GM04503 (cell line): ENCODE measurements at places on chromosomes 4 and X.

GRCh38 chr4:11189756-11190155 is 238.9 kb downstream of the HS3ST1 start:
- no peak for DNase-seq

- DNase-seq = no peak
Observed at GRCh38 chr4:337932-338758, 531 bp downstream of the ZNF141 start.

DNA sequence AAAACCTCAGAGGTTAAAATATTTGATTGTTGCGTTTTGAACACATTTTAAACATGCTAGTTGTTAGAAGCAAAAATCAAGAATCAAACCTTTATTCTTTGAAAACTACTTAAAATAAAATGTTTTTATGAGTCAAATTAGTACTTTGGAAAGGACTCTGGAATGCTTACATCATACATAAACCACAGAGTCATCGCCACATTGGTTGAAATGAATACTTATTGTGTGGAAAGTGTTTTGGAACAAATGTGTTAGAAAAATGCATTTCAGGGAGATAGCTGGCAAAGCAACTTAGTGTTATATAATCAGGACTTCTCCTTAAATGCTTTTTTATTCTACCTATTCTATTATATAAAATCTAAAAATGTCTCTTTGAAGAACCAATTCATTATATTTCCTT is 49.4 kb upstream of the CAMK2D start:
- peak; percentile 54 for DNase-seq

- DNase-seq = no peak
Observed at GRCh38 chr4:7289589-7289988, 97.3 kb downstream of the SORCS2 start.

DNA sequence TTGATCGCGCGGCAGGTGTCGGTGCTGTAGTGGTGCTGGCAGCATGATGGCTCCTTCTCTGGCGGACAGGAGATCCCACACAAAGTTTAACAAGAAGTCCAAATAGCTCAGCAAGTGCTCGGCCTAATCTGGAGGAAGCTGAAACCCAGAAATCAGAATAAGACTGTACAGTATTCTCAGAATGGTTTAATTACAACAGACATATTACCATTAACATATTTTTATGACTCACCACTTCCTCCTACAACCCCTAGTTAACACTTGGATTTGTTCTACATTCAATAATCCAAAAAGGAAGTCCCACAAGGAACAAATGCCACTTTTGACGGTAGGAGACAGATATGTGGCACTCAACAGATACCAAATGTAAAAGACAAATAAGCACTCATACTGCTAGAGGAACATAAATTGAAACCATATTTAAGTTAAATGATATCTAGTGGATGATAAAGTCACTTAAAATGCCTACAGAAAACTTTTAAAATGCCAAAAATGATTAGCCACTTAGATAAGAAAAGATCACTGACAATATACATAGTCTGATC is 91.2 kb downstream of the HUWE1 start:
- no peak for DNase-seq

- no peak for DNase-seq
Observed at GRCh38 chrX:28659269-28659668, 72.0 kb downstream of the IL1RAPL1 start.

- DNase-seq = no peak
Observed at GRCh38 chrX:38560776-38561125, 591 bp upstream of the TSPAN7 start.

- no peak for DNase-seq
Observed at GRCh38 chr4:124903995-124904722, 191.6 kb upstream of the ANKRD50 start.

DNA sequence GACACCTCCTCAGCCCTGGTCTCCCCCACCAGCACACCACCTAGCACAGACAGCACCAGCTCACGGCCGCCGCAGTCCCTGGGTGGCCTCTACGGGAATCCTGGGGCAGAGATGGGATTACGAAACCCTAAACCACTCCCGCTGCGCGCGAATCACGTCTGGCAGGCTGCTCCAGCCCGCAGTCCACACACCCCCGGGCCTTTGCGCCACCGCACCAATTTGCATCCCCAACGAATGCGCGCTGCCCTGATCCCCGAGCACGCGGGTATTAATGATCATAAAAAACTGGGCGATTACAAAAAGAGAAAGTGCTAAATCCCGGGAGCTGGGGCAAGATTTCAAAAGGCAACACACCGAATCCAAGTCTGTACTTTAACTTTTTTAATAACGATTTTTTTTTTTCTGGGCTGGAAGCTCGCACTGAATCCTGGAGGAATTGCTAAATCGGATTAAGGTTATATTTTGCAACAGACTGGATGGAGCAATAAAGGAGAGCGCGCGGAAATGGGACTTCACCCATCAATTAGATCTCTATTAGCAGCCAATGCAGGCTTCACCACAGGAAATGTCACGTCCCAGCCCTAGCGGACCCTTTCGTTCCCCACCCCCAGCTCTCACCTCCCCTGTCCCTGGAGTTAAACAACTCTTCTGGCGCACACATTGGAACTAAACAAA is 69.8 kb upstream of the TMEM33 start:
- DNase-seq = no peak

DNA sequence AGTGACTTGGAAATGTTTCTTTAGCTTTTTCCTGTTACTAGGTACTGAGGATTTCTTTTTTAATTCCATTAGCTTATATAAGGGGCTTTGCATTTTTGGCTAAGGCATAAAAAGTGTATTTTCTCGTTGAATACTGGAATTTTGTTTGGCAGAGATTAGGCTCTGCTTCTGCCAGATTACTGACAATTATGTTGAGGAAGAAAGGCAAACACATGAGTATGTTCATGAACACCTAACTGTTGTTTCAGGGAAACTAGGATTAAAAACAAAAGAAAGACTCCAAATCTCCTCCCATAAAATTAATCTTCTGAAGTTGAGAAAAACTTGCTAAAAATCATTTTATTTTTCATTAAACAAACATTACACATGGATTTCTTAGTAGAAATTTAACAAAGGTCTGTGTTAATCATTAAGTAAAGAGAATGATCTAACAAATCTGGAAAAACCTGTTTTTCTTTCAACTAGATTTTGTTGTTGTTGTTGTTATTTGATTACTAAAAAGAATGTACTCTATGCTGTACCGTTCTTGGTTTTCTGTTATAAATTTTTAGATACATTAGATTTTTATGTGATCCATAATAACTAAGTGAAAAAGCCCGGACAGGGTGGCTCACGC is 43.3 kb upstream of the STAG2 start:
- no peak for DNase-seq

DNA sequence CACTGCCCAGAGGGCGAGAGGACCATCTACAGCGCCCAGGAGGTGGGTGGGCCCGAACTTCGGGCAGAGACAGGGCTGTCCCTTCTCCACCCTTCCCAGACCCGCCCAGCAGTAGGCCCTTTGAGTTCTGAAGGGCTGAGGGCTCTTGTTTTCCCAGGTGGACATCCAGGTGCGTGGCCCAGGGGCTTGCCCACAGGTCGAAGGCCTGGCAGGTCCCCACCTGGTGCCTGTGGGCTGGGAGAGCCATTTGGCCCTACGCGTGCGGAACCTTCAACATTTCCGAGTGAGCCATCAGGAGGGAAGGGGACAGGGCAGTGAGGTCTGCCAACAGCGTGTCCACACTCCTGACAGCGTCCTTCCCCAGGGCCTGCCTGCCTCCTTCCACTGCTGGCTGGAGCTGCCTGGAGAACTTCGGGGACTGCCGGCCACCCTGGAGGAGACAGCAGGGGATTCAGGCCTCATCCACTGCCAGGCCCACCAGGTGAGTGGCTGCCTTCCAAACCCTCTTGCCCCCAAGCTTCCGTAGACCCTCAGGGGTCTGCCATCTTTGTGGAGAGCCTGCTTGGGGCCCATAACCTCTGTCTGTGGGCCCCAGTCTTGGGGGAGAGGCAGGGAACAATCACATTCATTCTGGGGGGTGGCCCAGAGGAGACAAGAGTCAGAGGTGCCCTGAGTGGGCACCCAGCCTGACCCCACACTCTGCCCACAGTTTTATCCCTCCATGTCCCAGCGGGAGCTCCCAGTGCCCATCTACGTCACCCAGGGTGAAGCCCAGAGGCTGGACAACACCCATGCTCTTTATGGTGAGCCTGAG is 6.8 kb downstream of the PLXNB3 start:
- no peak for DNase-seq

- no peak for DNase-seq
Observed at GRCh38 chrX:51860679-51861078, 32.7 kb upstream of the MAGED1 start.

DNA sequence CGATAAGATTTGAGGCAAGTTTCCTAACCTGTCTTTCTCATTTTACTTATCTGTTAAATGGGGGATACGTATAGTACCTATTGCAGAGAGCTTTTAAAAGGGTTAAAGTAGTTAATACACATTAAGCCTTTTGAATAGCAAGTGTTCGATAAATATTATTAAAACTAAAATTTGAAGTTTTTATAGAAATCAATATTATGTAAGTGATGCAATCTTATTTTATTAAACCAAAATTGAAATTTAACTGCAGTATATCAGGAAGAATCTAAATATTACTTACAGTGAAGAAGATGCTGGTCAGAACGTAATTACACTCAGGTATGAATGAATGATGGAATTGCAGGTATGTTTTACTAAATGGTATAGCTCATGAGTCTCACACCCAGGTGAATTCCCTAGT is 58.0 kb downstream of the ANXA3 start:
- no peak for DNase-seq

GRCh38 chr4:82801910-82802521 is 3.4 kb upstream of the SCD5 start:
- no peak for DNase-seq

DNA sequence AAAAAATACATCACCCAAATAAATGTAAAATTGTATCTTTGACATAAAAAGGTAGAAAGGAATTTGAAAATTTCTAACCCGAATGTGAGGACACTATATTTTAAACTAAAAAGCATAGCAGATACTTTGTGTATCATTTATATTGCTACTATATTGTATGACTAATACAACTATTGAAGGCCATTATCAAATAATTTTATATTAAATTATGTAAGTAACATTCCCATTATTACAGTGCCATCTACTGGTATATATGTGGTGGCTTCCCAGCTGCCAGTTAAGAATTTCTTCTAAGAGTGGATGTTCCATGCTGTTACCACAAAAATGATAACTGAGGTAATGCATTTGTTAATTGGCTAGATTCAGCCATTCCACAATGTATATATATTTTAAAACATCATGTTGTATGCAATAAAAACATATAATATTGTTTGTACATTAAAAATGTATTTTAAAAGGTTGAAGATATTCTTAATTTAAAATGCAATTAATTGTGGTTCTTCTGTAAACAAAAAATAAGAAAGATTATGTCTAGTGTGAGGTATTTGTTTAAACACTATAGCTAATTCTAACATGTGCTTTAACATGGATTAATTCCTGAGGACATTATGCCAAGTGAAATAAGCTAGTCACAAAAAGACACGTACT is 65.3 kb downstream of the EGF start:
- DNase-seq = no peak

DNA sequence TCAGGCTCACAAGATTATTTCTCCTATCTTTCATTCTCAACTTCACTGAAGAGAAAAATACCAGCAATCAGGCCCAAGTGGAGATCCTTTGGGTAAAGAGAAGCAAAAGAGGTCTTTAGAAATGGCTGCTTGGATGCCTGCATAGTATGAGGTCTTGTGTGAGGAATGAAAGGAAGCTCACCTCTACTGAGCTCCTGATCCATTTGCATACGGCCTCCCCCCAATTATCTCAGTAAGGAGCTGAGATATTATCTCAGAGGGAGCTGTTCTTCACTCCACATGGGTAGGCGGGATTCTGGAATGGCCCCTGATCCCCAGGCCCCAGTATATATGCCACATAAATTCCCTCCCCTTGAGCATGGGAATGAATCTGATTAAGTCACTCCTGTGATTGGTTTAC is 75.8 kb downstream of the EVC2 start:
- no peak for DNase-seq
